NCI-H2107 (cell line): ENCODE measurements at places on chromosomes 13 and 19.

GRCh38 chr13:52652980-52653303 lies 306 bp downstream of the SUGT1 start:
- no peak for DNase-seq

DNA sequence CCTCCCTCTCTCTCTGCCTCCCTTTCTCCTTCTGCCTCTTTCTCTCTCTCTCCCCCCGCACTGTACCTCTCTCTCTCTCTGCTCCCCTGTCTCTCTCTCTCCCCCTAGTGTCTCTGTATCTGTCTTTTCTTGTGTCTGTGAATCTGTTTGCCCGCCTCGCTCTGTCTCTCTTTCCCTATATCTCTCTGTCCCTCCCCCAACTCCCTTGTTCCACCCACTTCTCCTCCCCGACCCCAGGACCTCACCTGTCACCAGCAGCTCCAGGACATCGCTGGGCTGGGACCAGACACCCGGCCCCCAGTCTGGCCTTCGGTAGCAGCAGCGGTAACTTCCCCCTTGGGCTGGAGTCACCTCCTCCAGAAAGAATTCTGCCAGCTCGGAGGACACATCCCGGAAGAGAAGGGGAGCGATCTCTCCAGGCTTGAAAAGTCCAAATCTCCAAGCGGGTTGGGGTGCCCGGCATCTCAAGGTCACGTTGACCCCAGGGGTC lies 3.9 kb downstream of the OSCAR start:
- DNase-seq, result no peak

DNA sequence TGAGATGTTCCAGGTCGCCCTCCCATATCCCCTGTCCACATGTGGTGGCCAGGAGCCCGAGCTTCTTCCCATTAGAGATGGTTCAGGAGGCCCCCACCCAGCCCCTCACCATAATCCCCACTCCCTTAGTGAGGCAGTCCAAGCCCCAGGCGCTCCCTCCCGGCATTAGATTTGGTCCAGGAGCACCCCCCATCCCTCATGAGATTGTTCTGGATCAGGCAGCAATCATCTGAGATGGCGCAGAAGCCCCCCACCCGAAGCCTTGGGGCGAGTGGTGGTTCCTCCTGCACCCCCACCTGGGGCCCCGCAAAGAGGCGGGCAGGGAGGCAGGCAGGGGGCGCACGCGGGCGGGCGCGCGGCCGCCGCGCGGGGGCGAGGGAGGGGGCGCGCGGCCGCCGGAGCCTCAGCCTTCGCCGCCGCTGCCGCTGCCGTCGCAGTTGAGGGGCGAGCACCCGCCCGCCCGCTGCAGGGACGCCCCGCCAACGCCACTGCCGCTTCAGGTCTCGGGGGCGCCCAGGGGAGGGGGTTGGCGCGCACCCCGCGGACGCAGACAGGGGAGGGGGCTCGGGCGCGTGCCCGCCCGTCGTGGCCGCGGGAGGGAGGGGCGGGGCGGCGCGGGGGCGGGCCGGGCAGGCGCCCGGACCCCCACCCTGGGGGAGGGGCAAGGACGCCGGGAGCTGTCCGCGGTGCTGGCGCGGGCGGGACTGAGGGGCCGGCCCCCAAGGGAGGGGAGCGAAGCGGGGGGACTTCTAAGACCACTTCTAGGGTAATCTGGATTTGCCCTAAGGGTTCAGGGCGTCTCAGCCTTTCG lies 46.4 kb upstream of the SHKBP1 start:
- no peak for DNase-seq

GRCh38 chr13:36815062-36815461 lies 4.0 kb upstream of the RFXAP start:
- DNase-seq, result no peak

DNA sequence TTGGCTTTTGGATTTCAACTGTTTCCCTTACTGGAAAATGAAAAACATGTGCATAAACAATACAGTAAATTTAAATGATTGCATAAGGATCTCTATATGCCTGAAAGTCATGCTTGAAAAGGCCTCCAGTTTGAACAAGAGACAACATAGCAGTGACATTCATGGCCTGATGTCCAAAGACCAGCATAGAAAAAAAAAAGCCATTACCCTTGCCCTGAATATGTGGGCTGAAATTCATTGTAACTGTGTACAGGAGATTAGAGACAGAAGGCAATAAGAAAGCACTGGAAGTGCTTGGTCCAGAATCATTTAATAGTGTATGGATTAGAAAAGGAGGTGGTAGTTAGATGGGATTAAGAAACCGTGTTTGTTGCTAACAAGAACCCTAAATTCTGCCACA lies 15.4 kb downstream of the MIR17HG start:
- DNase-seq, result no peak

DNA sequence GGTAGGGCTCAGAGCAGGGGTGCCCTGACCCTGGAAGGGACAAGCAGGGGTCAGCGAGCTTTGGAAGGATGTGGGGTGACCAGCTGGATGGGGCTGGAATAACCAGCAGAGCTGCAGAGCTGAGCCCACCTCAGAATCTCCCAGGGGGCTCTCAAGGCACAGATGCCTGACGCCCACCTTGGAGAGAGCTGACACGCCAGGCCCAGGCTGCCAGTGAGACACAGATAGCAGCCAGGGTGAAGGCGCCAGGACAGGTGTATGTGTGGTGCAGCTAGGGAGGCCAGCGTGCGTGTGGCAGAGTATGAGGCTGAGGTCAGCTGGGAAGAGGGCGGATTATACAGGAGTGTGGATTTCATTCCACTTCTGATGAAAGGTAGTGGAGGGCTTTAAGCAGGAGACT lies 8.9 kb downstream of the AP1M1 start:
- no peak for DNase-seq

GRCh38 chr19:16217716-16218451 lies 20.2 kb downstream of the AP1M1 start:
- DNase-seq, result no peak

DNA sequence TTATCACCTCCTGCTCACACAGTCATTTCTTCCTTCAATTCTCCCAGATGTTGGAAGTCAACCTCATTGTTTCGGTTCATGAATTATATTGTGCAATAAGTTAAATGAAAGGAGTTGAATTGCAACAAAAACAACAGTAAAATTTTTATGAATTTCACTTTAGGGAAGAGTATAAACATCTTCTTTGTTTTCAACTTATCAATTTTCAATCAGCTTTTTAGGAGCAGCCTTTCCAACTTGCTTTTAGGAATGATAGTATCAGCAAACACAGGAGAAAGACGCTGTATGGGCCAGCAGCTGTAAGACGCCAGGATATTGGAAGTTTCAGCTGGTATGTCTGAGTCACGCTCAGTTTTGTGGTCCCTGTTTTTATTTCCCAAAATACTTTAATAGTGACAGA lies 132.5 kb upstream of the ARGLU1 start:
- DNase-seq, result no peak

DNA sequence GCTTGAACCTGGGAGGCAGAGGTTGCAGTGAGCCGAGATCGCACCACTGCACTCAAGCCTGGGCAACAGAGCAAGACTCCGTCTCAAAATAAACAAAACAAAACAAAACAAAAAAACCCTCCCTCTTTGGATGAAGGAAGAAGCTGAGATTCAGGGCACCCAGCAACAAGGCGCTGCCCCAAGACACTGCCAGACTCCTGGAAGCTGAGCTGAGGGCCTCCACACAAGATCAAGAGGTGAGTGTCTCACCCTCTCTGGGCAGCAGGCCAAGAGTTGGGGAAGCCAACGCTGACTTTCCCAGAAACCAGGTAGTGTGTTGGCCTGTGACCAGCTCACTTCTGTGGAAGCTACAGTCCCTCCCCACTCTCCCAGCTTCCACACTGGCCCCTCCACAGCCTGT lies 3.7 kb upstream of the TYROBP start:
- DNase-seq, result no peak

DNA sequence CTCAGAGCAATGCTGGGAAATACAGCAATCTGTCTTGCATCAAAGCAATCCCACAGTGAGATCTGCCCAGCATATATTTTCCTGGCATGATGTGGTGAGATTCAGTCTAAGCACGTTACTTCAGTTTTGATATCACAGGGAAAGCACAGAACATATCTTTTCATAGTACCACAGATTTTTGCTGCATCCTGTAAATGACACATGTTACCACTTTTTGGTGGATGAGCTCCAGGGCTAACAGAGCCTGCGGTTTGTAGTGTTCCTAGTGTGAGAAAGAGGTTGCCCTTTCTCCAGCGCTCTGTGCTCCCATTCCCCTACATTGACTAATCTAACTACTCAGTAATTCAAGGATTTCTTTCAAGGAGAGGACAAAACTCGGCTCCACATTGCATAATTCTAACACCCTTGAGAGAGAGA lies 409.0 kb downstream of the GPC6 start:
- DNase-seq, result no peak

GRCh38 chr13:112782429-112783010 lies 92.7 kb downstream of the ATP11A start:
- no peak for DNase-seq

DNA sequence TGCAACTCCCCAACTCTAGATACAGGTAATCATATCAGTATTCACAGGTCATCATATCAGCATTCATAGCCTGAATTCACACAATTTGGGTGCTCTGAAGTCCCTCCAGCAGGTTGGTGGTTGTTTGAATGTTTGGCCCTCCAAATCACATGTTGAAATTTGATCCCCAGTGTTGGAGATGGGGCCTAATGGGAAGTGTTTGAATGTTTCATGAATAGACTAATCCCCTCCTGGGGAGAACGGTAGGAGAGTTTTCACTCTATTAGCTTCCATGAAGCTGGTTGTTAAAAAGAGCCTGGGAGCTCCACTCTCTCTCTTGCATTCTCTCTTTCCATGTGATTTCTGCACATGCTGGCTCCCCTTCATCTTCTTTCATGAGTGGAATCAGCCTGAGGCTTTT lies 288.6 kb upstream of the PCDH9 start:
- no peak for DNase-seq

- no peak for DNase-seq
These were observed 7.0 kb downstream of the POU4F1 start for GRCh38 chr13:78596399-78596735.

- DNase-seq, result no peak
These were observed 86.7 kb upstream of the TNFSF11 start for GRCh38 chr13:42487221-42487620.

DNA sequence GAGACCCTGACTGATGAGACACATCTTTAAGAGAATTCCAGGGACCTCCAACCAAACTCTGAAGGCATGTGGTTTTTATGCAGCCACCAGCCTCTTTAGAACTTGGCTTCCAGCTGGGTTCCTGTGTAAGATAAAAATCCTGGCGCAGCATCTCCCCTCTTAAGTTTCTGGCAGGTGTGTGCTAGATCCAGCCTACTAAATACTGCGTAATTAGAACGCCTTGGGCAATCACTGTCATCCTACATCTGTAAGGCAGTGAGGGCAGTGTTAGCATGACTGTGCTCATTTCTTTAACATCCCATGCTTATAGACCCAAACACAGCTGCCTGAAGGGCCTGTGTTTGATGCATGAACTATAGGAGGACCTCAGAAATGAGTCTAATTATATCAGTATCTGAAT lies 173.5 kb upstream of the OBI1 start:
- no peak for DNase-seq

DNA sequence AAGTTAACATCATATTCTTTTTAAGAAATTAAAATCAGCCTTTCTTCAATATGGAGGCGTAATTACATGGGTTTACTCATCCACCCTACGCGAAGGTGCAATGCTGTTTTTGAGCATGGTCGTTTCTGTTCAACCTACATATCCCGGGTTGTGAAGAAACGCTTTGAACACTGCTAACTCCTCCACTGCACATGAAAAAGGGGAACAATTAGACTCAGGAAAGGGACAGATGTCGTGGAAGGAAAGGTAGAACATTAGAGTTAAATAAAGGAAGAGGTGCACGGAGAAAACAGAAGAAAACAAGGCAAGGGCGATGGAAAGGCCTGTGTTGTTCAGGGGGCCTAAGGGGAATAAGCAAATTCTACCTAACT lies 4.1 kb downstream of the ZIC5 start:
- no peak for DNase-seq

DNA sequence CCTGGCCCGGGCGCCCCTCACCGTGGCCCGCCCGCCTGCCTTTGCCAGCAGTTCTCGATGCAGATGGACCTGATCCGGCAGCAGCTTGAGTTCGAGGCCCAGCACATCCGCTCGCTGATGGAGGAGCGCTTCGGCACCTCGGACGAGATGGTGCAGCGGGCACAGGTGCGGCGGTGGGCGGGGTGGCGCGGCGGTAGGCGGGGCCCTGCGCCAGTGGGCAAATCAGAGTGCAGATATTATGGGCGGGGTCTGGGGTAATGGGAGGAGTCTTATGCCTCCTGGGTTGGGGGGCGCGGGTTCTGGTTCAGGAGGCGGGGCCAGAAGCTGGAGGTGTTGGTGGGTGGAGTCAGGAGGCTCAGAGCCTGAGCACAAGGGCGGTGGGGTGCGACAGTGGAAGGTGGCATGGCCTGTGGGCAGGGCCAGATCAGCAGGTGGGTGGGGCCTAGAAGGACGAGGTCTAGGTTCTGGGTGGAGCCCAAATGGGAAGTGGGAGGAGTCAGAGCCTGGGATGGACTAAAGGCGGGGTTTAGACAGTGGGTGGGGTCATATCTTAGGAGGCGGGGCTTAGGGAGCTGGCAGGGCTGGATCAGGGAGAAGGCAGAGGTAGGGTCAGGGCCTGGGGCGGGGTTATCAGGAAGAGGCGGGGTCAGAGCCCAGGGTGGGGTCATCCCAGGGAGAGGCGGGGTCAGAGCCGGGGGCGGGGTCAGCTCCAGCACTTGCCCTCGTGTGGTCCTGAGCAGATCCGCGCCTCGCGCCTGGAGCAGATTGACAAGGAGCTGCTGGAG lies 5.6 kb downstream of the APC2 start:
- DNase-seq, result no peak

DNA sequence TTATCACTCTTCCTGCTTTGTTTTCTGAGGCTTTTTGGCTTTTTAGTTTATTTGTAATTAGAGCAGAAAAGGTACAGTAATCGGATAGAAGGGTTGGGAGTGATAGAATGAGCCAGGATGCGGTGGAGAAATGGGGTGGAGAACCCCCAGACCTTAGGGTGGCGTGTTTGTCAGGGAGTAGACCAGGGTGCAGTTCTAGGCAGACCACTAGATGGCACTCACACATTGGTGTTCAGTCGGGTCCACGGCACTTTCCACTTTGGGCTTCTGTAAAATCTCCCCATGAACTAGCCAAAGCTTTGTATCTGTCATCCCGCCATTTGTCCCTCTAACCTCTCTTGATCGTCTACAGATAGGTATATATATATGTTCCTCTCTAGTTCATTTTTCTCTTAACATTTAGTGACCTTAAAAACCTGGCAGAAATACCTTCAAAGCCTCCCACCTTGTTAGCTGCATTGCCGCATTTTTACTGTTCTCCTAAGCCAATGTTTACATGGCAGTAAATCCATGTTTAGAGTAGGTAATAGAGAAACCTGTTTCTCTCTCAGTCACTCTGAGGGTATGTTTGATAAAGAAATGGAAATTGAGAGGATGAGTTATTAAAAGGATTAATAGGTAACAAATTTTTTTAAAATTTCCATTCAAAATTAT lies 154.9 kb downstream of the TM9SF2 start:
- DNase-seq, result peak; percentile 50
